ENCODE measurements at places on chromosomes 12 and 14.

GRCh38 chr14:44912041-44912869 is 49.5 kb downstream of the KLHL28 start:
- DNase-seq = no peak

GRCh38 chr12:15788233-15789219 is 662 bp downstream of the EPS8 start:
- peak; percentile 16 for DNase-seq

DNA sequence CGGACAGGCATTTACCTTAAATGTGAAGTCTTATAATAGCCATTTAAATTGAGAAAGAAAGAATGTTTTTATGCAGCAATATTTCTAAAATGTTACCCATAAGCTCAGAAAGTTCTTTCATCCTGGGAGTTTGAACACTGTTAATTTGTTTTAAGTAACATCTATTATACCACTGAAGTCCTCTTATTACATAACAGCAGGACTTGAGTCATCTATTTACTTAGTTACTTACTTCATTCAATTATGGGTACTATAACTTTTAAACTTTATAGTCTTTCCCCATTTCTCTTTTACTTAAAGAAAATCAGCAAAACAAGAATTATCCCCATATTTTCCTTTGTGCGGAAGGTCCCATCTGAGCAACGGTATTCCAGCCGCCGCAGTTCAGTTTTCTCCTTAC is 473.1 kb downstream of the ETNK1 start:
- DNase-seq = no peak

DNA sequence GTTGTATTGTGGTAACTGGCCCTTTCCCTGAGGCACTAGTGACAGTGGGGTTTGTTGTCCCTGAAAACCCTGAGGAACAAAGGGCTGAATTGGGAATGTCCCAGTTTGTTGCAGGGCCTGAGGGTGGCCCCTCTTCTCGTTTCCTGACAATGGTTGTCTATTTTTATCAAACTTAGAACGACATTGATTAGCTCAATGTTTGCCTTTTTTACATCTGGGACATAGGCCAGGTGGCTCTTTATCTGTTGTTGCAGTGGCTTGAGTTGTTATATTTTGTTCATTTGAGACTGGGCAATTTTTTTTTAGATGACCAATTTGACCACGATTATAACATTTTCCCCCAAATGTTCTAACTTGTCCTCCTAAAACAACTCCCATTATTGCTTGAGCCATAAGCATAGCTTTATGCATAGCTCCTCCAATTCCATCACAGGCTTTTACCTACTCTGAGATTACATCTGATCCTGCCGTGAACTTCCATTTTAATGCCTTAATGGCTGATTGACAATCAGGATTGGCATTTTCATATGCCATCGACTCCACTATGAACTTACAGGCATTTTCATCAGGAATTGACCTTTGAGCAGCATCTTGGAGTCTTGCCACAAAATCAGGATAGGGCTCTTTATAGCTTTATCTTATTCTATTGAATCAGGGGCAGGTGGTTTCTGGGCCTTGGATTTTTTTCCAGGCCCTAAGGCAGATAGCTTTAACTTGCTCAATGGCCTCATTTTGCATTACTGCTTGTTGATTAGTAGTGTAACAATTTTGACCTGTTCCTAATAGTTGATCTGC is 604.3 kb downstream of the ALG10 start:
- DNase-seq = no peak

DNA sequence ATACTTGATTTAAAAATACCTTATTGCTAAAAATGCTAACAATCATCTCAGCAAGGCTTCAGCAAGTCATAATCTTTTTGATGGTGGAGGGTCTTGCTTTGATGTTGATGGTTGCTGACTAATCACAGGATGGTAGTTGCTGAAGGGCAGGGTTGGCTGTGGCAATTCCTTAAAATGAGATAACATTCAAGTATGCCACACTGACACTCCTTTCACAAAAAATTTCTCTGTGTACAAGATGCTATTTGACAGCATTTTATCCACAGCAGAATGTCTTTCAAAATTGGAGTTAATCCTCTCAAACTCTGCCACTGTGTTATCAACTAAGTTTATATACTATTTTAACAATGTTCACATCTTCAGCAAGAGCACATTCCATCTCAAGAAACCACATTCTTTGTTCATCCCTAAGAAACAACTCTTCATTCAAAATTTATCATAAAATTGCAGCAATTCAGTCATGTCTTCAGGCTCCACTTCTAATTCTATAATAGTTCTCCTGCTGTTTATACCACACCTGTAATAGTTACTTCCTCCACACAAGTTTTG is 16.1 kb downstream of the SCAF11 start:
- DNase-seq = no peak

- peak; percentile 6 for DNase-seq
These were observed 199.8 kb upstream of the RBM19 start for GRCh38 chr12:114165921-114166320.

- no peak for DNase-seq
These were observed 82.3 kb downstream of the RGS6 start for GRCh38 chr14:72014486-72014885.

DNA sequence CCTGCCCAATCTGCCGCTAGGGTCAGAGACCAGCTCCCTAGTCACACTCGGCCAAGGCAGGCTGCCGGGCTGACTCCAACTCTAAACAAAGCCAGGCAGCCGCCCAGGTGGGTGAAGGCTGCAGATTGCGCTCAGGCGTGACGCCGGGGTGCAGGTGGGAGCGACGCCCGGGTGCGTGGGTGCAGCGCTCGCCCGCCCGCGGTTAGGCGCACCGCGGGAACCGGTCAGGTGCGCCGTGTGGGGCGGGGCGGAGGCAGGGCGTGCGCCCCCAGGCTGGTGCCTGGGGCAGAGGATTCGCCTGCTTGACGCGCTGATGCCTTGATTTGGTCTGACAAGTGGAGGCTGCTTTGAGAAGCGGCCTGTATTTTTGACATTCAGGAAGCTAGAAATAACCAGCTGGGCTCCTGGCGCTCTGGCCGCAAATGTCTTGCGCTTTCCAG is 126.7 kb upstream of the HIF1A start:
- peak; percentile 79 for DNase-seq

DNA sequence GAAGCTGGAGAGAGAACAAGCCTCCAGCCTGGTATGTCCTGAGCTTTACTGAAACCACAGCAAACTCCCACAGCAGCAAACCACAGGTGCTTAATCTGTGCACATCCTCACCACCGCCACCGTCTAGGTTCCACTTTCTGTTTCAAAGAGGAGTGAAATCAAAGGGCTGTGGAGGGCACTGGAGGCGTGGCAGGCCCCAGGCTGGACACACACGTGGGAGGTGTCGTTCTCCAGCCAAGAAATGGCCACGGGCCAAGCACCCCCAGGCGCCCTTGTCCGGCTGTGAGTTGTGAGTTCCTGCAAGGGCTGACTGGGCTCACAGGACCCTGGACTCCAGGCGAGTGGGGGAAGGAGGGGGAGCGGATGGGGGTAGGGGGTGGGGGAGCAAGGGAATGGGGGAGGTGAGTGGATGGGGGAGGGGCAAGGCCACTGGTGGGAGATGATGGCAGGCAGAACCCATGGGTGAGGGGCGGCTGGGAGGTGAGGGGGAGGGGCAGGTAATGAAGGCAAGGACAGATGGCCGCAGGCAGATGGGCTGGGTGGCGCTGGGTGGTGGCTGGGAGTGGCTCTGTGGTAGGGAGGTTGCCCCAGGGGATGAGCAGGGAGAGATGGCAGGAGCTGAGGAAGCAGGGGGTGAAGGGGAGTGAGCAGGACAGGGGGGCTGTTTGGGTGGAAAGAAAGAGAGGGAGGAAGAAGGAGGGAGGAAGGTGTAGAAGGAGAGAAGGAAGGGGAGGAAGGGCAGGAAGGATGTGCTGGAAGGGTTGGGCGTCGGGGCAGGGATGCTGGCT is 86.7 kb downstream of the NCOR2 start:
- DNase-seq = no peak

DNA sequence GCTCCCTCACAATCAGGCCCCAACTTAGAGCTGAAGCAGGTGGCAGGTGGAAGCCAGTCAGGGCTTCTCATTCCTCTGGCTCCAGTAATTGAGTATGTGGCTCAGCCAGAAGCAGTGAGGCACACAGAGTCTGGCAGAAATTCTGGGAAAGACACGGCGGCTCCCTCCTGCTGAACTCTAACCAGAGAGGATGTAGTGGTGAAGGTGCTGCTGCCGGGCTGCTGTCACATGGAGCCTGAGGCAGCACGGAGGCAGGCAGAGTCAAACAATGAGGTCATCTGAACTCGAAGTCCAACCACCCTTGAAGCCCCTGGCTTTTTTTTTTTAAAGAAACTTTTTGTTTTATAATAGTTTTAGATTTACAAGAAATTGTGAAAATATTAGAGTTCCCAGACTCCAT is 33.4 kb upstream of the SMOC1 start:
- no peak for DNase-seq

DNA sequence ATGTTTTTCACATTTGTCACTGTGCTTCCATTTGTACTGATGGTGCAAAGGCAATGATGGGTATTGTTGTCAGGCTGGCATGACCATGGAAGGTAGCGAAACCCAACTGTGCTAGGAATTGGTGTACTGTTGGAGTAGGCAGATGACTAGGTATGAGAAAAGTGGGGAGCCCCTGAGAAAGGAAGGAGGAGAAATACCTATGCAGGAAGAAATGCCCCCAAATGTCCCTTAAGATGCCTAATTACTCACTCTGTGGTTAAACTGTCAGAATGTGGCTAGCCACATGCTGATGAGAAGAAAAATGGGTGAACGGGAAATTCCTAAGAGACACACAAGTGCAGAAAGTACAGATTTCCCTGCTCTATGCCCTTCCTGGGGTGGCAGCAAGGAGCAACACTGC is 339.1 kb downstream of the TMEM132D start:
- peak; percentile 19 for DNase-seq

DNA sequence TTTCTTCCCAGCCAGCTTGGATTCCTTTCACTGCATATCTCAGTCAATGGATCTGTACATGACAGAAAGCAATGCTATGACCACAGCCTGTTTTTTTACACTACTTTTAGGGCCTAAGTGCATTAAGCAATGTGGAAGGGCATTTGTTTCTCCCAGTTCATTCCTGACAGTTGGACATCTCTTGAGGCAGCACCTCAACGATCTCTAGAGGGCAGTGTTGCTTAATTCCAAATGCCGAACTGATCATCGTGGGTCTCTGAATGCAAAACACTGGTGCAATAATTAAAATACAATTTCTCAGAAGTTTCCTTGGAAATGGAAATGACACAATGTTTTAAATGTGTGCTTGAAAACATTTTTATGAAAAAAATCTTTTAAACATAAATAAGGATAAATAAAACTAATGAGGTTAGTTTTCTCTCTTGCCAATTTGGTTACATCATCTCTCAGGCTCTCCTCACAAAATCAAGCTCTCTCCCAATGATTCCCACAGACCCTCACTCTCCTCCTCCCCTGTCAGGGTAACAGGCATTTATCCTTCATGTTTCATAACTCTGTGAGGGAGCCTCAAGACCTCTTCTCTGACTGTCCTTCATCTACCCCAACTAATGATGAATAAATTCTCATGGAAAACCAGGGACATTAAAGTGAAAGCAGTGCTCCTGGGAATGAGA is 192.4 kb upstream of the SLC16A7 start:
- DNase-seq = peak; percentile 69

GRCh38 chr14:22471545-22472121 is 117.4 kb downstream of the DAD1 start:
- peak; percentile 69 for DNase-seq

DNA sequence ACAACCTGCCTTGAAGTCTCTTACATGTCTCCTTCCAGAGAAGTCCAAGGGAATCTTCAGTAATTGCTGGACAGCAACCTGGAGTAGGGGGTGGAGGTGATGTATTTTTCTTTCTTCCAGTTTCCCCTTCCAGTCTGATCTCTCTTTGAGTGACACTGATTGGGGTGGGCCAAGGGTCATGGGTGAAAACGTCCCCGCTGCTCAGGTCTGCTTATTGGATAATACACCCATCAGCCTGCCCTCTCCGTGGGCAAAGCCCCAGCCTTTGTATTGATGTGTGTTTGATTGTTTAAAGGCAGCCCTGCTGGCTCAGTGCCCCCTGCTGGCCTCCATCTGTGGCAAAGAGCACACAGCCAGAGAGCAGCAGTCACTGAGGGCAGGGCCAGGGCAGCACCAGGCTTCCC is 35.7 kb upstream of the ATP2A2 start:
- peak; percentile 68 for DNase-seq

- DNase-seq = peak; percentile 84
These were observed 16.4 kb downstream of the LRCOL1 start for GRCh38 chr12:132593938-132594358.

DNA sequence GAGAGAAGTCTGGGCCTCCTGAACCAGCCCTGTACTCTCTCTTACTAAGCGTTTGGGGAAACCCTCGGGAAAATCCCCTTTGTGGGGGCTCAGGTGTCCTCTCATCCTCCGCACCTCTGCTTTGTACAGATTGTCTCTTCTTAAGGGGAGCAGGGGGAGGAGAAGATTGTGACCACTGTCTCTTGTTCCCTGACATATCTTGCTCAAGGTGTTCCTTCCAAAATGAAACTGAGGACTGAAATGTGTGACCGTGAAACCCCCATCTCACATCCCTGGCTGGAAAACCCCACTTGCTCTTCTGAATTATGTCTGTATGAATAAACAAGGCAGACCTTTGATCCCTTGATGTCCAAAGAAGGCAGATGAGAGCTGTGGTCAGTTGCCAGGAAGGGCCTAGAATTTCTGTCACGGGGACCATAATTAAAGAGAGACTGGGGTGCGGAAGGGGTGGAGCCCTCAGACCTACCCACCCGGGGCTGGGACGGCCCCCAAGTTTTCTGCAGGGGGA is 369.8 kb downstream of the AACS start:
- no peak for DNase-seq

DNA sequence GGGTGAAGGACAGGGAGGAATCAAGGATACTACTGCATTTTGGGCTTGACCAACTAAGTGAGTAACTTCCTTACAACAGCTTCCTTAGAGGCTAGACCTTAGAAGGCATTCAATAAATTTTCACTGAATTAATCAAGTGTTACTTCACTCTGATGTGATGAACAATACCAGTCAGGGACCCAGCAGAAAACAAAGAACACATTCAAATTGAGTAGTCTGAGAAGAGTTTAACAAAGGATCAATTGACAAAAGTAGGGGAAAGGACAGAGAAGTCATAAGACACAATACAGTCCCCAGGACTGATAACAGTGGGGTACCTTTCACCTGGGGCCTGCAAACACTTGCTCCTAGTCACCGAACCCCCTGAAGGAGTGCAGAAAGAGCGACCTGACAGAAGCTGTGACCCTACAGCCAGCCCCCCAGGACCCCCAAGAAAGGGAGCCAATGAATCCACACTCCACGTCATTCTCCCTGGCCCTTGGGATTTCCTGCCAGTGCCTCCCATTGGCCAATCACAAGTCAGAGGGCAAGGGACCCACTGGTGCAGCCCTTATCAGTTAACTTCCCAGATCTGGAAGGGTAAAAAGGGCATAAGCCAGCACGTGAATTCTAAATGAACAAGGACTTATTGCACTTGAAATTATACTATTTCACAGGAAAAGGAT is 6.9 kb downstream of the ANAPC5 start:
- DNase-seq = no peak

- no peak for DNase-seq
These were observed 108.8 kb downstream of the MYF5 start for GRCh38 chr12:80825506-80825905.

- DNase-seq = peak; percentile 57
These were observed 10.9 kb downstream of the DCP1B start for GRCh38 chr12:1993341-1993740.

All from NB4 (cell line).